T-helper 17 cell (primary cell): ENCODE measurements at places on chromosomes 3 and 15. TPM values are rescaled to one million over a fixed set of nuclear protein-coding genes. Genes with fewer than 3 reads are reported as not detected.

DNA sequence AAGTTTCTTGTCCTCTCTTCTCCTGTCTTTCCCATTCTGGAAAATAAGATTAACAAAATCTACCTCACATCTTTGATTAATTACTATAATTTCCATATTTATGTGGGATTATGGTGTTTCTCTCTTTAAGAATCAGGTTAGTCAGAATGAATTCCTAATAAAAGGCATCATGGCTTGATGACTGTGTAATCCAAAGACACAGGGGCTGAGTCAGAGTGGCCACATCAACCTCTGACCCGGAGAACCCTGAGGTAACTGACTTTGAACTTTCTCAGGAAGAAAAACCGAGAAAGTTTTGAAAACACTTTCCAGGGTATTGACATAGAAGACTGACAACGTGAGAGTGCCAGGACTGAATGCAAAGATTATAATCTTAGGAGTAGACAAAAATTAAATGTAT, 170.3 kb upstream of the MCTP2 start:
- H3K36me3 ChIP-seq: peaks cover 3% of the 10 kb centered on the region
- no peak overlapping the region for H3K27ac ChIP-seq
- no peaks in the 10 kb centered on the region for H3K4me1 ChIP-seq
- no peak for DNase-seq

DNA sequence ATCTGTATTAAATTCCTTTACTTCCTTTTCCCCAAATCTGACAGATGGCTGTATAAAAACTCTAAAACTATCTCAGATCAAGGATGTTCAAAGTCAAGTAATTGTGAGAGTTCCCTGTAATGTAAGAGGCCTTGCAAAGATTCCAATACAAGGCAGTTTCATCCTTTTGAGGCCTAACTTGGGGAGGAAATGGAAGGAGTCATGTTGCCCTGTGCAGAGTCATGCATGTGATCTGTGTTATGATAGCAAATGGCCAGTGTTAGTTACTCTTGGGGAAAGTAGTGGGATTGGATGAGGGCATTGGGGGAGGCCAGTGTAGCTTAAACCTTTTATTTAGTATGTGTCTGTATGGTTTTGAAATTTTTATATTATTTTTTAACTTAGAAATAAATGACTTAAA, 23.7 kb upstream of the FBXL22 start:
- H3K27me3 ChIP-seq: no peaks in the 10 kb centered on the region
- peak overlapping the region; percentile 73 for H3K27ac ChIP-seq
- DNase-seq: no peak
- H3K4me3 ChIP-seq: no peak overlapping the region
- peaks cover 8% of the 10 kb centered on the region for H3K36me3 ChIP-seq

DNA sequence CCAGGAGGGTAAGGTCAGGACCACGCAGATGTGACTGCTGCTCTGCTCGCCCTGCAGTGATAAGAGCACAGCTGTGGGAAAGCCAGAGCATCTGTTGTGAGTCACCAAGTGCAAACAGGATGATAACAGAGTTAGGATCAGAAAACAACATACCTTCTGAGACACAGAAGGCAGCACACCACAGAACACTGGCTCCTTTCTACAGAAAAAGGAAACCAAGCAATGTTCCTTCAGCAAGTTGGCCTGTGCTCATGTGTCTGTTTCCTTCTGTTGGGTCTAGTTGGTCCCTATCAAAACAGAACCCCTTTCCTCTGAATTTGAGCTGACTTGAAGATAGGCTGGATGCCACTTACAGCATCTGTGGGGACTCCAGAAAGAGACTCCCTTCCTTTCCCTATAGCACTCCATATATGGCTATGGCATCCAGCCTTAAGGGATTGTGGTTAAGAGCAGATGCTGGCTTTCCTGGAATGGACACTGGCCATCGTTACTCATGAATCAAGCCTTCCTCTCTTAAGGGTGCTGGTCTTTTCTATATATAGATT, 440.7 kb upstream of the THBS1 start:
- H3K4me3 ChIP-seq: no peak overlapping the region
- peaks cover 3% of the 10 kb centered on the region for H3K36me3 ChIP-seq
- no peaks in the 10 kb centered on the region for H3K4me1 ChIP-seq
- DNase-seq: no peak
- peaks cover 42% of the 10 kb centered on the region for H3K27me3 ChIP-seq

GRCh38 chr15:76996526-76997401, 1.8 kb downstream of the PSTPIP1 start:
- no peaks in the 10 kb centered on the region for H3K27me3 ChIP-seq
- no peaks in the 10 kb centered on the region for H3K36me3 ChIP-seq
- peak overlapping the region; percentile 97 for H3K4me3 ChIP-seq
- no peak for DNase-seq
- H3K27ac ChIP-seq: peak overlapping the region; percentile 92

DNA sequence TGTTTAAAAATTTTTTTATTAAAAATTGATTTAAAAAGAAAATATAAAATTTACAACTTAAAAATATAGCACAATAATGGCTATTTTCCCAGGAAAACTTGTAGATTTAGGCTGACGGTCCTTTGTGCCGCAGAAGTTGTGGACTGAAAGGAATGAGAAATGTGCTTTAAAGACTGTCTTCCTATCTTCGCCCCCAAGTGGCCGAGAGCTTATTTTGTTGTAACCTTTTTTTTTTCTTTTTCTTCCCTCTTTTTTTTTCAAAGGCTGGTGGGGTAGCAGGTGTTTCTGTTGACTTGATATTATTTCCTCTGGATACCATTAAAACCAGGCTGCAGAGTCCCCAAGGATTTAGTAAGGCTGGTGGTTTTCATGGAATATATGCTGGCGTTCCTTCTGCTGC, 15.5 kb downstream of the SLC25A26 start:
- no peaks in the 10 kb centered on the region for H3K27me3 ChIP-seq
- DNase-seq: no peak
- peaks cover 14% of the 10 kb centered on the region for H3K4me1 ChIP-seq
- no peak overlapping the region for H3K4me3 ChIP-seq
- peaks cover 7% of the 10 kb centered on the region for H3K36me3 ChIP-seq

DNA sequence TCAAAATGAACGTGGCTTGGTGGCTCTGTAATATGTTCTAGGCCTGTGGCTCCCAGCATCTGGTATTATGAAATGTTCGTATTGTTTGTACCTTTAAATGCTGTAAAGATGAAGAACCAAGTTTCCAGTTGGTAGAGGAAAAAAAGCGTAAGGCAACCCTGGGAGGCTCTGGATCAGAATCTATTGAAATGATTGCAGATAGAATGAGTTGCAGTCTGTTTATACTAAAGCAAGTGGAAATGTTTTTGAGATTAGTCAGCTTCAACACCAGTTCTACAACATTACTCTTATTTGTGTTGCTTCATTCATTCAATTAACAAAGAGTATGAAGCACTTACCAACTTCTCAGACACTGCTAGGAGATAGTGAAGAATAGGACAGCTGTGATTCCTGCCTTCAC, 5.3 kb downstream of the ARL6IP5 start:
- peaks cover 4% of the 10 kb centered on the region for H3K36me3 ChIP-seq
- H3K27me3 ChIP-seq: no peaks in the 10 kb centered on the region
- H3K4me1 ChIP-seq: peaks cover 63% of the 10 kb centered on the region
- H3K4me3 ChIP-seq: peak overlapping the region; percentile 90

- no peak overlapping the region for H3K4me3 ChIP-seq
- no peaks in the 10 kb centered on the region for H3K36me3 ChIP-seq
- peaks cover 2% of the 10 kb centered on the region for H3K4me1 ChIP-seq
- no peak for DNase-seq
- H3K27ac ChIP-seq: no peak overlapping the region
Measured at GRCh38 chr3:96863129-96863740, 48.8 kb downstream of the EPHA6 start.

DNA sequence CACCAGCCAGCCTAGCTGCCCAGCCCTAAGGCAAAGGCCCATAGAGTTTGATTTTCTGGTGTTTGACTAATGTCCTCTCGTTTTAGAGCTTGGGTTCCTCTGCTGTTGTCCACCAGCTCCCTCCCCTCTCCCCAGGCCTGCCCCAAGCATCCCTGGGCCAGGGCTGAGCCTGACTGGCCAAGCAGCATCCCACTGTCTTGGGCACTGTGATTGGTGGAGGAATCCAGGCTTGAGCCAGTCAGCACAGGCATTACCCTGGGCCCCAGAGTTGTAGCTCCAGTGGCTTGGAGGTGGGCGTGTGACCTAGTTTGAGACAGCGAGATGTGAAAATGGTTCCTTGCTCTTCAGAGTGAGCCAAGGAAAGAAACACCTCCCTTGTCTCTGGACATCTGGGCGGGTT, 155.3 kb upstream of the MEF2A start:
- H3K27me3 ChIP-seq: no peaks in the 10 kb centered on the region
- H3K27ac ChIP-seq: no peak overlapping the region
- no peaks in the 10 kb centered on the region for H3K4me1 ChIP-seq
- no peak for DNase-seq
- no peaks in the 10 kb centered on the region for H3K36me3 ChIP-seq
- no peak overlapping the region for H3K4me3 ChIP-seq

- no peaks in the 10 kb centered on the region for H3K27me3 ChIP-seq
- H3K4me1 ChIP-seq: peaks cover 59% of the 10 kb centered on the region
- H3K4me3 ChIP-seq: no peak overlapping the region
- no peaks in the 10 kb centered on the region for H3K36me3 ChIP-seq
- no peak for DNase-seq
Measured at GRCh38 chr3:71064956-71065763, 518.4 kb downstream of the FOXP1 start.

GRCh38 chr3:52279596-52279995, 1.1 kb upstream of the WDR82 start:
- H3K27ac ChIP-seq: peak overlapping the region; percentile 100
- peak overlapping the region; percentile 100 for H3K4me3 ChIP-seq
- peaks cover 13% of the 10 kb centered on the region for H3K36me3 ChIP-seq
- DNase-seq: no peak
- H3K27me3 ChIP-seq: no peaks in the 10 kb centered on the region

DNA sequence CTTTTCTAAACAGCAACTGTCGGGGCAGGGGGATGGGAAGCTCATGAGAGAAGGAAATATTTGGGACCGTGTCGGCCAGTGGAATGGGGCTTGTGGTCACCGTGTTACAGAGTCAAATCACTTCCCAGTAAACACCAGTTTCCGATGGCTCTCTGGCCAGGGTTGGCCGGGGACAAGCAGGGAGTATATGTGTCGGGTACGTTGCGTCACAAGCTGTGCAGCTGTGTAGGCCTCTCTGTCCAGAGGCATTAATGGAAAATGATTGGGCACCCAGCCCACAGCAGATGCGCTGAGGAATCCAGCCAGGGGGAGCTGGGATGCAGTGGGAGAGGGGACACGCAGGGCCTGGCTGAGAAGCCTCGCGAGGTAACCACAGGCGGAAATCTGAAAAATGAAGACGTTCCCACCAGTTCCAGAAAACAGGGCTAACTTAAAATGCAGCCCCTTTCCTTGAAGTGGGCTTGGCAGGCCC, 15.8 kb upstream of the ALDH1A3 start:
- H3K4me1 ChIP-seq: no peaks in the 10 kb centered on the region
- DNase-seq: no peak
- no peak overlapping the region for H3K27ac ChIP-seq
- H3K4me3 ChIP-seq: no peak overlapping the region

DNA sequence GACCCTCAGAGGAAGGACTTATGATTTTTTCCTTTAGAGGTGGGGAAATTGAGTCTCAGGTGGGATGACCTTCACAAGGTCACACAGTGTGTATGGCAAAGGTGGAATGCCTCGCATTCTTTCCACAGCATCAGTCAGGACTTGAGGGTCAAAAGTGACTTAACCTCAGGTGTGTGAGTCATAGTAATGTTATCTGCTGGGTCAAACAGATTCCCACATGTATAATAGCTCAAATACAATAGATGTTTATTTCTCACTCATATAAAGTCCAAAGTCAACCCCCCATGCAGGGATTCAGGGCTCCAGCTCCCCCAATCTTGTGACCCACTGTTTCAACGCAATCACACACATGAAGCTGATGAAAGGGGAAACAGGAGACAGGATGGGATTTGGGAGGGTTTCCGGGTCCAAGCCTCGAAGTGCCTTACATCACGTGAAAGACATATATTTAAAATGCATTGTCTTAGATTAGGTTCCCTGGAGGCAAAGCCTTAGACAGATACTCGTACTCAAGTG, 34.0 kb upstream of the CCDC174 start:
- peaks cover 4% of the 10 kb centered on the region for H3K36me3 ChIP-seq
- H3K4me3 ChIP-seq: no peak overlapping the region
- no peak for DNase-seq
- H3K4me1 ChIP-seq: no peaks in the 10 kb centered on the region
- peaks cover 46% of the 10 kb centered on the region for H3K27me3 ChIP-seq

- H3K4me3 ChIP-seq: no peak overlapping the region
- no peaks in the 10 kb centered on the region for H3K27me3 ChIP-seq
- no peak for DNase-seq
- H3K36me3 ChIP-seq: peaks cover 2% of the 10 kb centered on the region
- peaks cover 56% of the 10 kb centered on the region for H3K4me1 ChIP-seq
- H3K27ac ChIP-seq: no peak overlapping the region
Measured at GRCh38 chr3:71708476-71709105, 16.6 kb downstream of the EIF4E3 start.

GRCh38 chr15:84649706-84650105, 4.4 kb downstream of the WDR73 start:
- H3K36me3 ChIP-seq: peaks cover 7% of the 10 kb centered on the region
- no peak overlapping the region for H3K4me3 ChIP-seq

- no peak overlapping the region for H3K27ac ChIP-seq
- DNase-seq: no peak
- peaks cover 6% of the 10 kb centered on the region for H3K4me1 ChIP-seq
- peaks cover 10% of the 10 kb centered on the region for H3K27me3 ChIP-seq
- H3K4me3 ChIP-seq: no peak overlapping the region
Measured at GRCh38 chr3:178397836-178398235, 138.4 kb upstream of the KCNMB2 start.

DNA sequence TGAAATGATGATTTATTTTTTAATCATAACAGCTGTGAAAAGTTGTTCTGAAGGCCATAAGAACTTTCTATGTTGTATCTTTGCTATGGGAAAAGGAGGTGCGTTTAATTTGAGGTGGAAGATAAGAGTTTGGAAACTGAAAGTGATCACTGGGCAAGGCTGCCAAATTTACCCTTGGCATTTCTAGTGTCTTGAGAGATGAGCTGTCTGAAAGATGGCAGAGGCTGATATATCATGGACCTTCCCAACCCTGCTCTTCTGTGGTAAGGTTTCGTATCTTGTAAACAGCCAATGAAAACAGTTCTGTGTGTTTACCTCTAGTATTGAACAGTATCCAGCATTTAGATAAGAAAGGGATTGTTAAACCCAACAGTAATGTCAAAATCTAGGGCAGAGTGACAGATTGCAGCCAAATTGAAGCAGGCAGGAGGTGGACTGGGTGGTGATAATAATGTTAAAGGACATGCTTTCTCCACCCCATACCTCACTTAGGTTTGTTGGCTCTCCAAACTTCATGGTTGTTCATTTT, 15.8 kb upstream of the NFKBIZ start:
- peak overlapping the region; percentile 93 for H3K27ac ChIP-seq
- no peak for DNase-seq
- peaks cover 45% of the 10 kb centered on the region for H3K4me1 ChIP-seq
- no peaks in the 10 kb centered on the region for H3K27me3 ChIP-seq

GRCh38 chr3:183181606-183182005, 19.1 kb upstream of the LAMP3 start:
- H3K36me3 ChIP-seq: no peaks in the 10 kb centered on the region
- DNase-seq: no peak
- H3K27me3 ChIP-seq: peaks cover 15% of the 10 kb centered on the region
- H3K4me3 ChIP-seq: no peak overlapping the region

The GHSR gene
- not detected for total RNA-seq

The USP4 gene
- total RNA-seq: 101 TPM

The GPR176 gene
- not detected for total RNA-seq

The XPC gene
- 65.0 TPM for total RNA-seq

The MORC1 gene
- not detected for total RNA-seq

The TMEM207 gene
- total RNA-seq: not detected

The FAH gene
- 16.3 TPM for total RNA-seq

The CHST2 gene
- 2.2 TPM for total RNA-seq

The PDCD10 gene
- total RNA-seq: 51.1 TPM
